ENCODE measurements at places on chromosomes 5 and 9.
A peak's percentile ranks its signal among the peaks of the same experiment; 100 is the strongest.

DNA sequence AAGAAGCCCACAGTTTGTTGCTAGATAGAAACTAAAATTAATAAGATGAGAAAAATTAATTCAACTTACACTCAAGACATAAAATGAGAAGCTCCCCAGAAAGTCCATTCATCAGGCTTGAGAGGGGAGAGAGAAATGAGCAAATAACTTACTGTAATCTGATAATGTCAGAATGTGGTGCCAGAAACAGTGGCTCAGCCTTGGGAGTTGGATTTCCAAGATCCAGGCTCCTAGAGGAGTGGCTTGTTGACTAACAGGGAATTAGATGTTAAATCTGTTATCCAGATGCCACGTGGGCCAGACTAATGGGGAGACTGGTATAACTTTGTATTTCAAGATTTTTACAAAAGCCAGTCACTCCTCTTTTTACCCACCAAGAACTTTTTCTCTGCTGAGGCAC, 458.2 kb downstream of the GADD45G start:
- no peak for DNase-seq

GRCh38 chr5:82296929-82297328, 18.8 kb upstream of the RPS23 start:
- no peak for DNase-seq

DNA sequence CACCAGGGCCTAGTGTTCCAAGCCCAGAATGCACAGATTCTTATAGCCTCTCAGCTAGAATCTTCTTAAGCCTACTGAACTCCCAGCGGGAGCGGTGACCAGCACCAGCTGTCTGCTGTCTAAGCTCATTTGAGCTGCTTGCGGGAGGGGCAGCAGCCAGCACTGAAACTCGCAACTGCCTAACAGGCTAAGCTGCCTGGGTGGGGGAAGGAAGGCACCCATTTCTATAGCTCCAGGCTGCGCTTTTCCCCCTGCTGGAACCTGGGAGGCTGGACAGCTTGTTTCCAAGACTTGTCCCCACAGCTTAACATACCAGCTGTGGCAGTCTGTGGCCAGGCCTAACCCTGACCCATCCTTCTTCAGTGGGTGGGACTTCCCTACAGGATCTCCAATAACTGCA, 512.9 kb downstream of the EFNA5 start:
- no peak for DNase-seq

GRCh38 chr5:54135042-54135441, 175.3 kb downstream of the ARL15 start:
- peak; percentile 37 for DNase-seq

- DNase-seq = no peak
These were observed 217.4 kb upstream of the ADAMTSL1 start for GRCh38 chr9:18256568-18256967.
